ENCODE measurements at places on chromosomes 6 and 20.

DNA sequence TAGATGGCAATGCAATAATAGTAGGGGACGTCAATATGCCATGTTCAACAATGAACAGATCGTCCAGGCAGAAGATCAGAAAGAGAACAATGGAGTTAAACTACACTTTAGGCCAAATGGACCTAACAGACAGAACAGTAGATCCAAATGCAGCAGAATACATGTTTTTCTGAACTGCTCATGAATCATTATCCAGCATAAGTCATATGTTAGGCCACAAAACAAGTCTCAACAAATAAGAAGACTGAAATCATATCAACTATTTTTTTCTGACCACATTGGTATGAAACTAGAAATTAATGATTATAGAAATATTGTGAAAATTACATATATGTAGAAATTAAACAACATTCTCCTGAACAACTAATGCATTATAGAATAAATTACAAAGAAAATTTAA, 10.2 kb upstream of the DEFB125 start:
- DNase-seq = no peak

DNA sequence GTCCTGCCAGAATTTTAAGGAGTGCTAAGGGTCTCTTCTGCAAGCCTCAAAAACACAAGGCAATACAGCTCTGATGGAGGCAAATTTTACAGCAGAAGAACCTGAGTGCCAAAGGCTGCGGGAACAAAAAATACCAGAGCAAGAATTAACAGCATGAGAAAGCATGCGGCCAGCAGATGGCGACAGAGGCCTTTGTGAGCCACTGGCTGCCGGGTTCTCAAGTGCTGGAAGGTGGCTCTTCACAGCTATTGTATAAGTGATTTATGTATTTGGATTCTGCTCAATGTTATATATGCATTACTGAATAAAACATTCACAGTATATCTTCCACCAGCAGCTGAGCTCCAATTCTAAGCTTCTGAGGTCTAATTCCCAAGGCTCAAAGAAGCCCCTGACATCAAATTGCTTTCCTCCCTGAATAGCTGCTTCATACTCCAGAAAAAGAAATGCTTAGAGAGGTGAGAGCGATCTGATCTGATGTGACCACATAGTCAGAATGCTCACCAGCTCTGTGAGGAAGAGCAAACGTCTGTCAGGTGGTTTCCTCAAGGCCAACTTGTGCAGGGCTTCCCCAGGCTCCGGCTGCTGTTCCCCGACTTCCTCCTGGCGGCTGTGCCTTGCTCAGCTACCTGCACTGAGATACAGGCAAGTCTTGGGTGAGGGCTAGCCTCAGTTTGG, 58.6 kb downstream of the PPP1R3G start:
- peak; percentile 84 for DNase-seq

DNA sequence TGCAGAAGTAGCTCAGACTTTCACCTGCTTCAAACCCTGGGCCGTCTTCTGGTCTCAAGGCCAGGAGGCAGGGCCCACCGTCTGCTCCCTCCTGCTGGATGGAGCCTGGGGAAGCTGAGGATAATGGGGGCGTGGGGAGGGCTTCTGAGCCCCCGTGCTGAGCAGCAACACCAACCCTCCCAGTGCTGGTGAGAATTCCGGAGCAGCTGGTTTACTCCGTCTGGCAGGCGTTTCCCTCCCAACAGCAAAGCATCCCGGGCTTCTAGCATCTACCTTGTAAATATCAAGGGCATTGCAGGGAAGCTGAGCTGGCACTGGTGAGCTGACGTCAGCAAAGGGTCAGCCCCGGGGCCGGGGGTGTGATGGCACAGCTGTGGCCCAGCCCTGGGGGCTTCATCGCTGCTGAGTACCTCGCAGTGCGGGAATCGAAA, 16.8 kb upstream of the CHRNA4 start:
- DNase-seq = no peak

DNA sequence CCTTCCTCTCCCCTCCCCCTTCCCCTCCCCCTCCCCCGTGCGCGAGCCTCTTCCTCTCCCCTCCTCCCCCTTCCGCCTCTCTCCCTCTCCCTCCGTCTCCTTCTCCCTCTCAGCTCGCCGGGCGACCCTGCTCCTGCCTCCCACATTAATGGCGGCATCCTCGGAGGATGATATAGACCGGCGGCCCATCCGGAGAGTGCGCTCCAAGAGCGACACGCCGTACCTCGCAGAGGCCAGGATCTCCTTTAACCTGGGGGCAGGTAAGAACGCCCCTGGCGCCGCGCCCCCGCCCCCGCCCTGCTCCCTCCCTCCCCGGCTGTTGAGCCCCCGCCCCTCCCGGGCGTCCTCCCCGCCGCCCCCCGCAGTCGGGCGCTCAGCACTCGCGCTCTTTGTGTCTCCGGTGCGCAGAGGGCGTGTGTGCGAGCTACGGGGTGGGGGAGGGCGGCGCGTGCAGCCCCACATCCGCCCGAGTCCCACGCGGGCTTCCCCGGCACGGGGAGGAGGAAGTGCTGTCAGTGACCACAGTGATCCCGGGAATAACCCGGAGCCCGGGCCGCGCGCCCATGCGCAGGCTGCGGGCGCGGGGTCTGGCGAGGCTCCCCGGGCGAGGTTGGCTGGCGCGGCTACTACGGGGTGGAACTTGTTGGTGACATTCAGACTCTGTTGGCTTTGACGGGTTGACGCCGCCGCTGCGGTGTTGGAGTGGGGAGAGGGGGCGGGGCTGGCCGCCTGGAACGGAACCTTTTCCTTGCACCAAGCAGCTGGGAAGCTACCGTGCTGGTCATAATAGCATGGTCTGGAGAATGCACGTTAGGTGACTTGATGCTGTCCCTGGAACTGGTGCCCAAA, 33.2 kb downstream of the PHACTR1 start:
- no peak for DNase-seq

DNA sequence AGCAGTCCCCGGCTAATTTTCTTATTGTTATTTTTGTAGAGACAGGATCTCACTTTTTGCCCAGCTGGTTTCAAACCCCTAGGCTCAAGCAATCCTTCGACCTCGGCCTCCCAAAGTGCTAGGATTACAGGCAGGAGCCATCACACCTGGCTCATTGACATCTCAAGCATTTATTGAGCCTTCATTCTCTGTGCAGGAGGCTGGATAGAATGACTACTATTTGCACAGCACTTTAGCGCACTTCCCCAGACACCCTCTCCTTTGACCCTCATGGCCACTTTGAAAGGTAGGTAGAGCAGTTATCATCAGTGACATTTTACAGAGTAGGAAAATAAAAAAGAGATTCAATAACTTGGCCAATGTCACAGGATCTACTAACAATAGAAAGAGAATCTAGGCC, 124.0 kb upstream of the STXBP5 start:
- DNase-seq = no peak
